ENCODE measurements at places on chromosomes 7 and 10. TPM values are rescaled to one million over a fixed set of nuclear protein-coding genes. Genes with fewer than 3 reads are reported as not detected.
A peak's percentile ranks its signal among the peaks of the same experiment; 100 is the strongest.

Gene PRSS1
- not detected for total RNA-seq

Gene TMEM130
- total RNA-seq, result not detected

Gene GOLGA7B
- 0.31 TPM for total RNA-seq

Gene ZNF804B
- total RNA-seq, result not detected

Gene CALCR
- not detected for total RNA-seq

DNA sequence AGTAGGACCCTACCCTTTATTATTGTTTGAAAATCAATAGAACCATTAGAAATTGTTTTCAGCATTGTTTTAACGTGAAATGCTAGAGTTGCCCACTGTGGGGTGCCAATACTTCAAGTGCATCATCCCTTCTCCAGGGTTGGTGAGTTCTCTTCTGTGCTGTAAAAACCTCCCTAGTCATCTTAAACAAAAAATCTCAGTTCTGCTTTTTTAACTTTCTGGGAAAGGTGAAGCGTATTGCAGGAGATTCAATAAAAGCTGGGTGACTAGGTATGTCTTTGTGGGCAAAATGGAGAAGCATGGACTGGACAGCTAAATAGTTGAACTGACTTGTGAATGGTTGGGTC, 699.1 kb downstream of the SUGCT start:
- DNase-seq, result no peak
- H3K27ac ChIP-seq, result no peak overlapping the region
- no peaks in the 10 kb centered on the region for H3K27me3 ChIP-seq
- H3K4me3 ChIP-seq, result no peak overlapping the region
- no peaks in the 10 kb centered on the region for H3K36me3 ChIP-seq

DNA sequence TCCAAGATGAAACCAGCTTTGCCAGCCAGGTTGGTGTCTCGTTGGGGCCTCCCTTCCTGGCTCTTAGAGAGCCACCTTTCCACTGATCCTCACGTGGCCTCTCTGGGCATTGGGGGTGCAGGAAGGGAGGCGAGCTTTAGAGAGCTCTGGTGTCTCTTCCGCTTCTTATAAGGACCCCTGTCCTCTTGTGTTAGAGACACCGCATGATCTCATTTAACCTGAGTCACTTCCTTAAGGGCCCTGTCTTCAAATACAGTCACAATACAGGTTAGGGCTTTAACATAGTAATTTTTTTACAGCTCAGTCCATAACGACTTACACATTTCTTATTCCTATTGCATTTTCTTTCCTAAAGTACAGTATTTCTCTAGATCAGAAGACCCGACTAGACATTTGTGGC, 535.8 kb downstream of the SDK1 start:
- DNase-seq, result no peak
- no peak overlapping the region for H3K27ac ChIP-seq
- H3K36me3 ChIP-seq, result no peaks in the 10 kb centered on the region
- no peaks in the 10 kb centered on the region for H3K27me3 ChIP-seq

DNA sequence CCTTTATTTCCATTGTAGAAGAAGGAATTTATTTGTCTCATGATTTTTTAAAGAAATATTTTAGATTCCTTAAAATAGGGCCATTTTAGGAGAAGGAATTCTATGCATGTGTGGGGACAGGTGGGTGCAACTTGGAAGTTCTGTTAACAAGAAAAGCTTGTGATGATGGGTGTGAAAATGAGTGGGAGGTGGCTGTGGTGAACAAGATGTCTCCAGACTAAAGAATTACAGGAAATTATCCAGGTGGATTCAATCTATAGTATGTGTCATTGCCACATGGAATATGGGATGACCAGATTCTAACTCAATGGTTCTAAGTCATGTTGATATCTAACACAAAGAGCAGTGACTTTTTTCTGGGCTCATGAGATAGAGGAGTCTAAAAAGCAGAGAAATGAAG, 229.6 kb upstream of the IGFBP3 start:
- no peak for DNase-seq
- no peaks in the 10 kb centered on the region for H3K27me3 ChIP-seq
- H3K27ac ChIP-seq, result no peak overlapping the region
- no peak overlapping the region for H3K4me3 ChIP-seq

DNA sequence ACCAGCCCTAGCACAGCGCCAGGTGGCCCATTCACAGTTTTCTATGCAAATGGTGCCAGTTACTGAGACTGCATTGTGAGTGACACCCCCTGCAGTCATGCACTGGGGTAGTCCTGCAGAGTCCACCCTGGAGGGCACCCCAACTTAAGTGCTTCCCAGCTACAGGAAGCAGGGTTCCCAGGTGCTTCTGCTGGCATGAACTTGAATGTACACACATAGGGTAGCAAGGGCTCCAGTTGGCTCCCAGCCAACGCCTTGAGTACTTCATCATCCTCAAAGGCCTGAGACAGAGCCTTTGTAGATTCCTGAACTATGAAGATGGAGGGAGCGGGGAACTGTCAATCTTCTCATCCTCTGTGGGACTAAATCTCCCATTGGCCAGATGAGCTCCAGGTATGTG, 11.5 kb upstream of the NPFFR1 start:
- H3K4me1 ChIP-seq, result no peaks in the 10 kb centered on the region
- H3K27ac ChIP-seq, result no peak overlapping the region
- H3K4me3 ChIP-seq, result no peak overlapping the region
- no peak for DNase-seq

DNA sequence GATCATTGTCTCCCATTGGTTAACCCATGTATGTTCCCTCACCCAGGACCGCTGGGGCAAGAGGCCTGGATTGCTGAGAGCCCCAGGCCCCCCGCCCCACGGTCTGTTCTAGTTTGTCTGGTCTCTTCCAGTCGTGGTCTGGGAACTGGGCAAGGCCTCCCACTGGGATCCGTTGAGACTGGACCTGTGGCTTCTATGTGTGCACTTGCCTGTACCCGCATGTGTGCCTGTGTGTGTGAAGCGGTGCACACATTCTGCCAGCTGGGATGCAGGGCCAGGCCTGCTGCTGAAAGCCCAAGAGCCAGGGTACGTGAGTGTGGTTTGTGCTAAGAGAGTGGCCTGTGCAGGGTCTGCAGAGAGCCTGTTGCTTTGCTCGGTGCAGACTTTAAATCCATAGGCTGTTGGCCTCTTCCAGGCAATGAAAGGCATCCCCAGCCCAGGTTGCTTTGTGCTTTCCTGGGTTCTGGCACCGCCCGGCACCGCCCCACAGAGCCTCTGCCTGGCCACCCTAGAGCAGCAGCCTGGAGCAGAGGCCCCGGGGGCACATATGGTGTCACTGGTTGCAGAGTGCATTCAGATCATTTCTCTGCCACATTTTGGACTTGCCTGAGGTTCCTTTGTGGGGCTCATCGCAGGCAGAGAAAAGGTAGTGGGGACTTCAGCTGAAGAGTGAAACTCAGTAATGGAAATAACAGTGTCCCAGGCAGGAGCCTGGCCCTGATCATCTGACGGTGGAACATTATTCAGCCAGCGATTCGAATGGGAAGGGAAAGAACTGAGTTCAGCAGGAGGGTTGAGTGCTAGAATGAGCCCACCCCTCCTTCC, 215.5 kb downstream of the GLRX3 start:
- H3K4me3 ChIP-seq, result no peak overlapping the region
- peaks cover 2% of the 10 kb centered on the region for H3K27me3 ChIP-seq
- no peaks in the 10 kb centered on the region for H3K36me3 ChIP-seq

DNA sequence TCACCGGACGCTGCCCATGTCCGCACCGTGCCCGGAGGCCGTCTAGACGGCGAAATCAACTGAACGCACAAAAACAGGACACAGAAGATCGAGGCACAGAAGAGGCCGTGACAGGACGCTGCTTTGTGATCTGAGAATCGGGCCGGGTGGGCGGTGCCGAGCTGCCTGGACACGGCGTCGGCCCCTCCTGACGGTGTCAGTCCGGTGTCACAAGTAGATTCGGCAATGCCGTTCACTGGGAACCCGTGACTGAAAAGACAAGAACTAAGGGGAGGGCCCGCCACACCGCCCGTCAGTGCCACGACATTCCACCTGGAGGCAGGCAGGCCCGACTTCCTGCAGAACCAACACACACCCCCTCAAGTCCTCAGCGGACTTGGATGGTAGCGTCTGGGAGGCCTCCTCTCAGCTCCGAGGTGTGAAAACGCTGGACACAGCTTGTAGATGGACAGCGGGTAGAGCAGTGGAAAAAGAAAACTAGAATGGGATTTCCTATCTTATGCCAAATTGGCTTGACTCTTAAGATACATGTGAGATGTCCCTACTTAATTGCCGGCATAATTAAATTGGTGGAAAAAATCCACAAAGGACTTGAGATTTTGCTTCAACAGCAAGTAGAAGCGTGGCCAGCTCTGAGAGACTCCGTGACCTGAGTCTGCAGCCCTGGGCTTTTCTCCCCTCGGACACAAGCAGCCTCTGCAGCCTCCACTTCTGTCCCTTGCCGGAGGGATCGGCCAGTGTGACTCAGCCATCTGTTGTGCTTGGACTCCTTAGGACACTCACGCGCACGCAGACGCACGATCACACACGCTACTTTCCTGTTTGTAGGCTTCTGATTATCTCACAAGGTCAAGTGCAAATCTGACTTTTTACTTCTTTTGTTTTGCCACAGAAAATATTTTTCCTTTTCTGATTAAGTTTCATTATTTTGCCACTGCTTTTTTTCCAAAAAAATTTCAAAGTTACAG, 269.0 kb downstream of the DIP2C start:
- no peaks in the 10 kb centered on the region for H3K4me1 ChIP-seq
- no peaks in the 10 kb centered on the region for H3K27me3 ChIP-seq

GRCh38 chr7:17696422-17696821, 243.9 kb downstream of the SNX13 start:
- no peaks in the 10 kb centered on the region for H3K4me1 ChIP-seq
- H3K4me3 ChIP-seq, result no peak overlapping the region
- DNase-seq, result no peak
- peaks cover 3% of the 10 kb centered on the region for H3K36me3 ChIP-seq

GRCh38 chr10:20094226-20094976, 278.2 kb downstream of the PLXDC2 start:
- no peak for DNase-seq
- no peaks in the 10 kb centered on the region for H3K4me1 ChIP-seq
- H3K36me3 ChIP-seq, result no peaks in the 10 kb centered on the region
- no peak overlapping the region for H3K4me3 ChIP-seq
- no peak overlapping the region for H3K27ac ChIP-seq

DNA sequence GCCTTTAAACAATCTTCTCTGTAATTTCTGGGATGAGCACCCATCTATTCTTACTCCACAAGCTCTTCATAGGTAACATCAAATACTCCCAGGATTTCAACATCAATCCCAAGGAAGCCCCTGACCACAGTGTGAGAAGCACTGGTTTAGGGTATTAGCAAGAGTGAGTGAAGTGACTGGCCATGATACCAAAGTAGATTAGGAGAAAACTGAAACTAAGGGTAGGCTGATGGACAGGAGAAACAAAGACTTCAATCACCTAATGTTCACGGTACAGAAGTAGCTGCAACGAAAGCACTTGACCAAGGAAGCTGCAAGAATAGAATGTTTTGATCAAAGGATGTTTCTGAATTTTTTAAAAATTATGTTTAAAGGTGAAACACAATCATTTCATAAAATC, 49.8 kb downstream of the LMBR1 start:
- no peak overlapping the region for H3K4me3 ChIP-seq
- no peaks in the 10 kb centered on the region for H3K27me3 ChIP-seq
- H3K36me3 ChIP-seq, result peaks cover 10% of the 10 kb centered on the region
- H3K27ac ChIP-seq, result no peak overlapping the region

GRCh38 chr10:115745943-115746342, 527.1 kb downstream of the GFRA1 start:
- no peak overlapping the region for H3K4me3 ChIP-seq
- DNase-seq, result no peak
- H3K27ac ChIP-seq, result no peak overlapping the region
- H3K36me3 ChIP-seq, result no peaks in the 10 kb centered on the region

- H3K4me3 ChIP-seq, result no peak overlapping the region
- H3K4me1 ChIP-seq, result no peaks in the 10 kb centered on the region
- no peak for DNase-seq
- H3K27me3 ChIP-seq, result no peaks in the 10 kb centered on the region
These were observed 405.5 kb downstream of the ANKRD7 start for GRCh38 chr7:118629898-118630438.

GRCh38 chr10:778626-779330, 89.3 kb upstream of the DIP2C start:
- H3K4me1 ChIP-seq, result no peaks in the 10 kb centered on the region
- H3K27me3 ChIP-seq, result no peaks in the 10 kb centered on the region
- DNase-seq, result no peak
- H3K27ac ChIP-seq, result no peak overlapping the region

DNA sequence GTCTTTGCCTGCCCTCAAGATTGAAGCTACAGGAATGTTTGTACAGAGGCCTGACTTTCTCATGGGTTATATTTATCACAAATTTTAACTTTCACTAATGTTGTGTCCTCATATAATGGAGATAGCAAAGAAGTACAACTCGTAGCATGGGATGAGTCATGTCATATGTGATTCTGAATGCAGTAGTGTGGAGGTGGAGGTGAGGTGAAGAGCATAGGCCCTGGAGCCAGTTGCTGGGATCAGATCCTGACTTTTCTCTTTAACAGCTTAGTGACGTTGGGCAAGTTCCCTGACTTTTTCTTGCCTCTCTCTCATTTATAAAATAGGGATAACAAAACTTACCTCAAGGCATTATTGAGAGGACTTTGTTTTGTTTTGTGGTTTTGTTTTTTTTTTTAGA, 132.1 kb upstream of the IMMP2L start:
- peaks cover 2% of the 10 kb centered on the region for H3K36me3 ChIP-seq
- H3K4me3 ChIP-seq, result no peak overlapping the region
- no peak for DNase-seq
- H3K27me3 ChIP-seq, result peaks cover 8% of the 10 kb centered on the region

- H3K4me3 ChIP-seq, result peak overlapping the region; percentile 3
- H3K27ac ChIP-seq, result peak overlapping the region; percentile 86
- H3K27me3 ChIP-seq, result no peaks in the 10 kb centered on the region
- peaks cover 15% of the 10 kb centered on the region for H3K36me3 ChIP-seq
- peaks cover 89% of the 10 kb centered on the region for H3K4me1 ChIP-seq
- peak; percentile 53 for DNase-seq
These were observed 26.2 kb downstream of the CCDC6 start for GRCh38 chr10:59880019-59880717.

DNA sequence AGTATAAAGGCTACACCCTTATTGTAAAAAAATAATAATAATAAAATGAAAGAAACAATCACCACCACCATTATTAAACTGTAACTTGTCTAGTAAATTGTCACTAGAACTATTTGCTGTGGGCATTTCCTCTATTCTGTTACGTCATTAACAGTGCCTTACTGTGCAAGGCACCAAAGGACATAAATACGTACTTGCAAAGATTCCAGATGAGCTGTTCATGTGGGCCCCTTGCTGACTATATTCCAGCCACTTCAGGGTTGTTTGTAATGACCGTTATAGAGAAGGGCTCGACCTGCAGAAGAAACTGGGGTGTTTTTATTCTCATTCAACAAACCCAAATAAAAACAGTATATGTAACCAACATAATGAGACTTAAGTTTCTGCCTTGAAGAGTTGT, 60.4 kb downstream of the KLRG2 start:
- no peak overlapping the region for H3K4me3 ChIP-seq
- H3K36me3 ChIP-seq, result peaks cover 32% of the 10 kb centered on the region
- DNase-seq, result no peak
- no peaks in the 10 kb centered on the region for H3K27me3 ChIP-seq
- H3K27ac ChIP-seq, result no peak overlapping the region
